ENCODE measurements at places on chromosomes 5 and 9.

GRCh38 chr5:152688561-152689249 lies 283.6 kb upstream of the NMUR2 start:
- no peak for DNase-seq

GRCh38 chr9:13395156-13395555 lies 115.7 kb upstream of the MPDZ start:
- DNase-seq: no peak

DNA sequence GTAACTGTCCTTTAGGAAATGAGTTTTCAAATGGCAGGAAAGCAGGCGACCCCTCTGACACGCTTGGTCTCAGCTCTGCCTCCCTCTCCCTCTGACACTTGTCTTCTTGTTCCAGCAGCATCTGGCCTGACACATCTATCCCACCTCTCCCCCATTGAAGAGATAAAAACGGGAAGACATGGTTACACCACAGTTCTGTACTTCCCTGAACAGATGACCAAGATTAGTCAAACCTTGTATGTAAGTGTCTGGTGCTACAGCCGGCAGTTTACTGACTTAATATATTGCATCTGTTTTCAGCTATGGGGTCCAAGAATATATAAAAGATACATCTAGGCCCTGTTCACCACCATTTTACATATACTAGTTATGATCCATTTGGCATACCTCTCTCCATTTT lies 29.6 kb upstream of the MLLT3 start:
- no peak for DNase-seq

GRCh38 chr5:79774171-79774854 lies 84.7 kb downstream of the CMYA5 start:
- peak; percentile 34 for DNase-seq

GRCh38 chr9:115116421-115117284 lies 1.3 kb downstream of the TNC start:
- no peak for DNase-seq

DNA sequence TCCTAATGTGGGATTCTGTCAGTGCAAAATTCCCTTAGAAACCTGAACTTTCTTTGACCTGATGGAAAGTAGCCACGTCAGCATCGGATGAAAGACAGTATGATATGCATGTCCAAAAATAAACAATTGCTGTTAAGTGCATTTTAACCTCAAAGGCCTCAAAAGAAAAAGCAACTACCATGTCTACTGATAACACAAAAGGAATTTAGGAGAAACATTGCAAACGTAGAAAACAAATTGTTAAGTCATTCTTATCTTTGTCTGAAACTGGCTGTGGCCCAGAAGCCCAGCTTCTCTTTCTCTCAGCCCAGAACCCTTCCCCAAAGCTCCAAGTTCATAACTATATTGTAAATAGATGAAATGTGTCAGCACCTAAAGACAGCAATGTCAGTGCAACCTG lies 11.1 kb upstream of the LHFPL2 start:
- peak; percentile 76 for DNase-seq

- DNase-seq: no peak
Measured at GRCh38 chr5:56802205-56802604, 13.1 kb upstream of the MAP3K1 start.

DNA sequence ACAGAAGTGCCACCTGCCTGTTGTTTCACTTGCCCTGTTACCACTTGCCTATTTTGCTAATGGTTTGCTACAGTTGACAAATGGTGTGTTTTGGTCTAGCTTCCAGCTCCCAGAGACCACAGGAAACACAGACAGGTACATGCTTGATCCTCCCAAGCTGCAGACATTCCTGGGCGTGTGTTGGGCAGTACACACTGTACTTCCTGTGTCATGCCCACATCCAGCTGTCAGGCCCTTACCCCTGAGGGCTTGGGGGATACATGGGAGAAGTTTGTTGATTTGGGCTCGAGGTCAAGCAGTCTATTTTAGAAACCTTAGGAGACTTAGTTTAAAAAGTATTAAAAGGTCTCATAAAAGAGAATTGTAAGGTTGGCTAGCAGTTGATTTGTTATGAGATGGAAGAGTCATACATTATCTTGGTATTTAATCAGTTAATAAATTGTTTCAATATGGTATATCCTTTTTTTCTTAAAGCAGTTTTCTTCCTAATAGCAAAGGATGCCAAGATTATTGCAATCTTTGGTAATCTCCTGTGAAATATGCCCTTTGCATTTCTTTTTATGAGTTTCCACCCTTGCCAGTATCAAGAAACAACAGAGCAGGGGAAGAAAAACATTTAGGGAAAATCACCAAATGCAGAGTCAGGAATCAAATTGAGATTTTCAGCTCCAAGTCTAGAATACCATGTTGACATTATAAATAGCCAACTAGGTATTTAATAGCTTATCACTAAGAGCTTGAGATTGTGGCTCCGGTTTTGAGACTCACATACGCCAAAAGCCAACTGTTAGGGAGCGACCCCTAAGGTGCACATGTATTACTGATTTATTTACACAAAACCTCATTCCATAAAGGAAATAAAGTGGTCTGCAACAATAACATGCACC lies 52.3 kb upstream of the CD180 start:
- DNase-seq: no peak

DNA sequence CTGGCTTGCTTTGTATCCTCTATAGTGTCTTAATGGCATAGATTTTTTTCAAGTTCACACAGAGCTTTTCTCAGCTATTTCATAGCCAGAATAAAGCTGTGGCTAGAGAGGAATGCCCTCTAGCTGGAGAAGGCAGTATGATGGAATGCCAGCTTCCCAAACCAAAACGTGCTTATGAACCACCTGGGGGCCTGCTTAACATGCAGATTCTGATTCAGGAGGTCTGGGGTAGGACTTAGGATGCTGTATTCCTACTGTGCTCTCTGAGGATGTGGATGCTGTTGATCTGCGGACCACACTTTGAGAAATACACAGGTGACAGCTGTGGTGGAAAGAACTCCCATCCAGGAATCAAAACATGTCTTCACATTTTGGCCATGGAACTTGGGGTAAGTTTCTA lies 49.9 kb upstream of the DPYSL3 start:
- no peak for DNase-seq

- DNase-seq: no peak
Measured at GRCh38 chr5:172078726-172079345, 72.4 kb upstream of the FBXW11 start.

DNA sequence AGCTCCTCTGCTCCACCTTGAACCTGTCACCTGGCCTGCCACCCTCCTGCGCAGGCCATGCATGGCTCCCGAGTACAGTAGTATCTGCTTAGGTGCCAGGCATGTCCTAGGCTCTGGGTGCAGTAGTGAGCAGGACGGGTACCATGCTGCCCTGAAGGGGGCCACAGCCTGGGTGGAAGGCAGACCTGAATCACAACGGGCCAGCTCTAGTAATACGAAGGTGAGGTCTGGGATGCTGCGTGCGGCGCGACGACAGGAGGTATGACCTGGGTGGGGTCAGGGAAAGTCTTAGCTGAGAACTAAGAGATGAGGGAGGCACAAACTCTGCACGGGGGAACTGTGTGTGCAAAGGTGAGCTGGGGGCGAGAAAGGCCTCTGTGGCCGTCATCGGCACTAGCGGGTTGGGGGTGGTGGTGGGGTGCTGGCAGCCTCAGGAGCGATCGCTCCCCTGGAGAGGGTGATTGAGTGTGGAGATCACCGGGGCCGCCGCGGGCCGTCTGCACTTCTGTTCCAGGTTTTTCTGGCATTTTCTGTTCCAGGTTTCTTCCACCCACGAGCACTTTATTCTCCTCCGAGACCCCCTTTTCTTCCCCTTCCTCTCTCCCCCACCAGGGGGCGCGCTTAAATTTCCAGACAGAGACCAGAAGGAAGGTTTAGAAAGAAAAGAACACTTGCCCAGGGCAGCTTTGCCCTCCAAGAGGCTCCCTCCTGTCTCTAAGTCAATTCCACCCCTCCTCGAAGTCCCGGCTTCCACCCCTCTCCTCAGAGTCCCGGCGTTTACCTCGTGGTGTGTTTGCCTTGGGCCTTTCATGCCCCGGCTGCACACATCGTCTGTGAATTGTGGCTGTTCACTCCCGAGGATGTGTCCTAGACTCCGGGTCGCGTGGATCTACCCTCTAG lies 15.1 kb downstream of the PDLIM4 start:
- DNase-seq: peak; percentile 67

DNA sequence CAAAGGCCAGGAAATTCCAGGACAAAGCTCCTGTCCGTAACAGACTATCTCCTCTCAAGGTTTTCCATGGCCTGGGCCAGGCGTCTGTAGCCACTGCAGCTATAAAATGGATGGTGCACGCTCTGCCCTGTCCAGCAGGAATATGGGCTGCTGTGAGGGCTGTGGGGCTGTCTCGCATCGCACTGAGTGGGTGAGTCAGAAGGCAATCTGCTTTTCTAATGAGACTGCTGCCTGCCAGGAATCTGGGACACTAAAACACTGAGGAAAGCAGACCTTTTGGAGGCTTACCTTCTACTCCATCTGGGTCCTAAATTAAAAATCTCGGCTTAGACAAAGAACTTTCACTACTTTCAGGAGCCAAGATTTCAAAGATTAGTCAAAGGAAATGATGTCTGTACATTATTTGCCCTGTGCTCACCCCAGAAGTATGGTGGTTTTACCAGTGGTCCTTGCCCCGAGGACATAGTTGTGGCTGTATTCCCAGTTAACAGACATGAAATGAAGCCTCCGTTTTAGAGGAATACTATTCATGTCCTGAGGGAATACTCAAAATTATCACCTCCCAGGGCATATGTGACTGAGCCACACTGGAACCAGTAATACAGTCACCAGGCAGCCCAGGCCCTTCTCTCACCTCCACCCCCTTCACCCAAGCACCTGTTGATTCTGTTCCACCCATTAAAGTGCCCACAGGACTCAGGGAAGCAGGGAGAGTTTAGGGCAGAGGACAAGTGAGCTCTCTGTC lies 56.4 kb downstream of the PFDN1 start:
- DNase-seq: no peak

GRCh38 chr5:90519081-90519480 lies 10.3 kb downstream of the LYSMD3 start:
- no peak for DNase-seq

DNA sequence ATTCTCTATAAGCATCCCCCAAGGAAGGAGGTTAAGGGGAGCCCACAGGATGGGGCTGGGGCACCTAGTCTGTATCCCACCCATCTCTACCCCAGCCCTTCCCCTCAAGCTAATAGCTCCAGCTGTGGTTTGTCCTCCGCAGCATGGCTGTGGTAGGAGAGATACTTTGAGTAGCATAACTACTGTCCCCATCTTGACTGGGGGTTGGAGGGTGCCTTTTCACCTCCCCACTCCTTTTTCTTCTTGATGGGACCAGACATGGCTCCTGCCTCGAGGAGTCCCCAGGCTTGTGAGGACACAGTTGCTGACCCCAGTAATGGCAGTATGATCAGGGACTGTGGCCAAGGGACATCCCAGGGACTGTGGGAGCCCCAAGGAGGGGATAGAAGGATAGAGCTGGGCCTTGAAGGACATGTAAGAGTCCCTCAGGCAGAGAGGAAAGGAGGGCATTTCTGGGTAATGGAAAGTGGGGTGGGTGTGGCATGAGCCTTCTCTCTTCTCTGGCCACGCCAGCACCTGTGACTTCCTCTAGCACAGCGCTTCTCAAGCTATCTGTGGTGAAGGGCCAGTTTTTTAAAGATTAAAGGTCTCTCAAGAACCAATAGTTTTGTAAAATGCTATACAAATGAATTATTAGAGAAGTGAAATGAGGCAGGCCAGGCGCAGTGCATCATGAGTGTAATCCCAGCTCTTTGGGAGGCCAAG lies 14.0 kb downstream of the OLFML2A start:
- peak; percentile 41 for DNase-seq

DNA sequence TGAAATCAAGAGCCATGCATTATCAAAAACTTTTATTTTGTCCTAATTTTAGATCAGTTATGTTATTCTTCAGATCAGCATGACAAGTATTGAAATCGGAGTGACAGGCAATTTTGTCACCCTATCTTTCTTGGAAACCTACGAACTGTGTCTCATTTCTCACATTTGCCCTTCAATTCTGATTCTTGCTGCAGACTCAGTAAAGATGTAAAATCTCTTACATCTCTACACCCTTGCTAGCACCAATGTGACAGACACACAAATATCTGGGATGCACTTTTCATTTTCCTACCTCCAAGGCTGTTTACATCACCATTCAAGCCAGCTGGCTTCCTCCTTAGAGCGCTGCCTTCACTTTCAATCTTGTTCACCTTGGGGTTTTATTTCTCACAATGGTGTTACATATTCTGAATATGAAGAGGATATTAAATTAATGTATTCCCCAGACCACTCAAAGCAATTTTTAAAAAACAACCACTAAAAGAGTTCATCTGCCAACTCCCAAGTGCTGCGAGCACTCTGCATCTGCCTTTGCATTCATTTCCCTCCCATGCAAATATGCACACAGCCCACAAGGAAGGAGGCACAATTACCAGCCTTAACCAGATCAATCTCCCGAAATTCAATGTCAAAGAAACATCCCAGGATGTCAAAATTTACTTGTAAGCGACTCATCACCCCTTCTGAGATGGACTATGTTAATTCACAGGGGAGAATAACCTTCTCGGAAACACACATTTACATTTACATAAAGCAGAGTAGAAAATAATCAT lies 164.3 kb downstream of the ENC1 start:
- DNase-seq: no peak

DNA sequence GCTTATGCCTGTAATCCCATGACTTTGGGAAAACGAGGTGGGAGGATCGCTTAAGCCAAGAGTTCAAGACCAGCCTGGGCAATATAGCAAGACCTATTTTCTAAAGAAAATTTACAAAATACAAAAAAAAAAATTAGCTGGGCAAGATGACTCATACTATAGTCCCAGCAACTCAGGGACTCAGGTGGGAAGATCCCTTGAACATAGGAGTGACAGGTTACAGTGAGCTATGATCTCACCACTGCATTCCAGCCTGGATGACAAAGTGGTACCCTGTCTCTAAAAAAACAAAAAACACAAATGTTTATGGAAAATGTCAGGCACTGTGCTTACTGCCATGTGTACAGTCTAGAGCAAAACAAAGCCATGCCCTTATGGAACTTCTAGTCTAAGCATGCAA lies 823.3 kb upstream of the DMAC1 start:
- no peak for DNase-seq

DNA sequence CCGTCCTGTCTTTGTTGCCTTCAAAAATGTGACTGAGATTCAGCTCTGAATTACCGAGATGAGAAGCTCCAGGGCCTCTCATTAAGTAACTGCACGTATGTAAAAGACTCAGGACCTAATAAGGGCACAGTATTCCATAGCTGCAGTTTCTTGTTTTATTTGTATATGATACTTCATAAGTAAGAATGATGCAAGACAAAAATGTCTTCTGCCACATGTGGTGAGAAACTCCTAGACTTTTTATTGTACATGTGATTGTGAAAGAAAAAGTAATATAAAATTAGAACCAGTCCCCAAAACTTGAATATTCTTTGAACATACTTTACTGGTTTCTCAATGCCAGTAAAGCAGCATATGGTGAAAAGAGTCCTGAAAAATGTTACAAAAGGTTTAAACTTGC lies 110.1 kb upstream of the OTULINL start:
- DNase-seq: no peak

GRCh38 chr9:2013743-2014475 lies 1.2 kb upstream of the SMARCA2 start:
- no peak for DNase-seq

Measured in RPMI8226 (cell line).